ENCODE measurements at places on chromosomes 6 and 20. TPM values are rescaled to one million over a fixed set of nuclear protein-coding genes. Genes with fewer than 3 reads are reported as not detected.

- DNase-seq, result no peak
Measured at GRCh38 chr20:3560162-3560561, 89.3 kb downstream of the ATRN start.

DNA sequence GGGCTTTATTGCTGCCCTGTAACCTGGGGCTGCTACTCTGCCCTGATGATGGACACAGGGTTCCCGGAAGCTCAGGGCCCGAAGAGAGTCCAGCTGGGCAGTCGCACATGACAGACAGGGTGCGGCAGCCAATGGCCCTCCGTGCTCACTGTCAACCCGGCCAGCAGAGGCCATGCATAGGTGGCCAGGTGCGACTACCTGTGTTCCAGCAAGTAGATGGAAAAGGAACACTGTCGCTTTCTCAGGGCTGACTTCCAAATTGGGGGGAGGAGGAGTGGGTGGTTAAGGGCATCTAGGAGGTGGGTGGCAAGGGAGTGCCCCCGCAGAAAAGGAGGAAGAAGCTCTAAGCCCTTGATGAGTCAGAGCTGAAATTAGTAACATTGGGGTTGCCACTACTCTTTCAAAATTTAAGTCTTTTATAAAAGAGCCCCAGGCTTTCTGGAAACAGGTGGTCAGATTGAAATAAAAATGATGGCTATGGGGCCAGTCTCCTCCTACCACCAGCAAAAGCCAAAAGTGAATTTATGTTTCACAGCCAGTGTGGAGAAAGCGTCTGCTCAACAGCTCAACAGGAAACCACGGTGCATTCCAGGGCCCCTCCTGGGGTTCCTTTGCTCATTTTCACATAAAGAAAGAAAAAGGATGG, 2.3 kb upstream of the RAMACL start:
- DNase-seq, result no peak

GRCh38 chr6:134539865-134540323, 222.0 kb upstream of the SGK1 start:
- DNase-seq, result no peak

DNA sequence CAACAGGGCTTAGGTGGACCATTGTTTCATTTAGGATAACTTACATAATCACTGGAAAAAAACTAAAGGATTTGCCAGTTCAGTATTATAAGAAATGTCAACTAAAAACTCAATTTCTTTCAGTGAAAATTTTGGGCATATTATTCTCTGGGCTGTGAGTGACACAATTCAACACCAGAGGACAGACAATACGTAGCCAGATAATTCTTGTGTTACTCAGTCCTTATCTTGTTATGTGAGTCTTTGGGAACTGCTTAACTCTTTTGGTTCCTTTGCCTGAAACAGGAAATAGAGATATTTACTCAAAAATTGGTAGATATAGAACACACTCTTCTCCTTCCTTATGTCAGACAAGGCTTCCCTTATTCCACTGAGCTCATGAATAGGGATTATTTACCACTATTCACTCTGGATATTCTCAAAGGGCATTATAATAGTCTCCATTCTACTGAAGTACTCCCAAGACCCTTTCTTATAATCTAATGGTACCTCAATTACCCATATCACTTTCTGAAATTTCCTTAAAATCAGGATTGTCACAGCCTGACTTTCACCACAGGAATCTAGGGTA, 4.9 kb upstream of the BEND6 start:
- no peak for DNase-seq

GRCh38 chr6:22418714-22419113, 121.9 kb upstream of the PRL start:
- DNase-seq, result no peak

The OVOL2 gene
- 0.62 TPM for total RNA-seq

The PI16 gene
- total RNA-seq, result not detected

The DLL1 gene
- total RNA-seq, result 35.9 TPM
